ENCODE measurements at places on chromosomes 5 and 9.

- H3K4me3 ChIP-seq, result no peak overlapping the region
- no peak overlapping the region for H3K27ac ChIP-seq
- H3K36me3 ChIP-seq, result no peaks in the 10 kb centered on the region
- H3K4me1 ChIP-seq, result no peaks in the 10 kb centered on the region
- no peak for DNase-seq
These were observed 1.7 kb upstream of the PLPPR1 start for GRCh38 chr9:101026824-101027223.

- H3K27ac ChIP-seq, result no peak overlapping the region
- H3K36me3 ChIP-seq, result no peaks in the 10 kb centered on the region
- no peak for DNase-seq
- H3K4me1 ChIP-seq, result no peaks in the 10 kb centered on the region
These were observed 233.0 kb downstream of the SGCD start for GRCh38 chr5:156560002-156560401.

DNA sequence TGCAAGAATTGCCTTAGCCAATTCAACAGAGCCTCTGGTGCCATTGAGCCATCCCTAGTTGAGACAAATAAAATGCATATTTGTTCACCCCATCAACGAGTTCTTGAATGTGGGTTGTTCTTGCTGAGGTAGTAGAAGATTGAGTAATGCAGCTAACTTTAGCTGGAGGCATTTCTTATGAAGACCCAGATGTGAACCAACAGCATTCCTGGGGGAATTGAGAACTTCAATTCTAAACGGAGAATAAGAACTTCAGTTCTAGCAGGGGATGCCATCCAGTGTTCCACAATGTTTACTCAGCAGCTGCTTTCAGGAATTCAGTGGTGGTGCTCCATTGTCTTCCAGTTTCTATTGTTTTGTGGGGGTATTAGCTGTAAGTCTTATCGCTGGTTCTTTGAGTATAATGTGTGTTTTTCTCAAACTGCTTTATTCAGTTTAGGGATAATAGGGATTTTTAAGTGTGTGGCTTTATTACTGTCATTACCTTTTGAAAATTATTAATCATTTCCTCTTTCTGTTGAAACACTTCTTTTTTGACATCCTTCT is 1968.2 kb upstream of the NUDT12 start:
- H3K27ac ChIP-seq, result no peak overlapping the region
- H3K4me1 ChIP-seq, result no peaks in the 10 kb centered on the region
- no peaks in the 10 kb centered on the region for H3K27me3 ChIP-seq
- no peaks in the 10 kb centered on the region for H3K36me3 ChIP-seq
- no peak overlapping the region for H3K4me3 ChIP-seq

- no peak overlapping the region for H3K4me3 ChIP-seq
- no peaks in the 10 kb centered on the region for H3K36me3 ChIP-seq
- peaks cover 1% of the 10 kb centered on the region for H3K4me1 ChIP-seq
- no peak overlapping the region for H3K27ac ChIP-seq
- H3K27me3 ChIP-seq, result no peaks in the 10 kb centered on the region
These were observed 1035.3 kb downstream of the CDH12 start for GRCh38 chr5:21817668-21818369.

GRCh38 chr5:141772281-141772680 is 90.3 kb upstream of the ARAP3 start:
- no peaks in the 10 kb centered on the region for H3K36me3 ChIP-seq
- DNase-seq, result no peak
- no peak overlapping the region for H3K27ac ChIP-seq
- H3K4me1 ChIP-seq, result no peaks in the 10 kb centered on the region
- H3K4me3 ChIP-seq, result no peak overlapping the region

DNA sequence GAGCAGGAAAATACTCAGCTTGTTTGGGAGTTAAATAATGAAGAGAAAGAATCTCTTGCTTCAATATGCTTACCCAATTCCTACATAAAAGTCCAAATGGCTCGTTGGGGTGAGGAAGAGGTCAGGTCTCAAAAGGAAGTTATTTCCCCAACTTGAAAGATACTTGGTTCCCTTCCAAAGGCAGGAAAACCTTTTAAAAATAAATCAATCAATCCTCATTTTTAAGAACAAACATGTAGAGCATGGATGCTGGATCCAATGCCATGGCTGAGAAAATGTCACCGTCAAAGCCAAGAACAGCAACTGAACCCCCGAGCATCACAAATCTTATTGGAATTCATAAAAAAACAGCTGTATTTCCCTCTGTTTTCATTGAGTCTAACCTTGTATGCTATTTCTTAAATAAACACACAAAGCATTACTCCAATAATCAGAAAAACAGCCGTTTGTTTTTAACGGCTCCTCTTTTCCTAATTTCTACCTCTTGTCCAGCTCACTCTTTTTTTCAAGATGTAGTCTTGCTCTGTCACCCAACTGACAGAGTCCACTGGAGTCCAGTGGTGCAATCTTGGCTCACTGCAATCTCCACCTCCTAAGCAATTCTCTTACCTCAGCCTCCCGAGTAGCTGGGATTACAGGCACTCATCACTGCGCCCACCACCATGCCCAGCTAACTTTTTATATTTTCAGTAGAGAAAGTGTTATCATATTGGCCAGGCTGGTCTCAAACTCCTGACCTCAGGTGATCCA is 140.7 kb downstream of the GNA14 start:
- DNase-seq, result no peak
- H3K27me3 ChIP-seq, result no peaks in the 10 kb centered on the region
- H3K27ac ChIP-seq, result no peak overlapping the region
- H3K4me1 ChIP-seq, result no peaks in the 10 kb centered on the region

- H3K27me3 ChIP-seq, result no peaks in the 10 kb centered on the region
- H3K4me3 ChIP-seq, result peak overlapping the region; percentile 99
- peaks cover 78% of the 10 kb centered on the region for H3K36me3 ChIP-seq
- DNase-seq, result peak; percentile 87
These were observed 2.8 kb upstream of the RACK1 start for GRCh38 chr5:181246276-181247049.

DNA sequence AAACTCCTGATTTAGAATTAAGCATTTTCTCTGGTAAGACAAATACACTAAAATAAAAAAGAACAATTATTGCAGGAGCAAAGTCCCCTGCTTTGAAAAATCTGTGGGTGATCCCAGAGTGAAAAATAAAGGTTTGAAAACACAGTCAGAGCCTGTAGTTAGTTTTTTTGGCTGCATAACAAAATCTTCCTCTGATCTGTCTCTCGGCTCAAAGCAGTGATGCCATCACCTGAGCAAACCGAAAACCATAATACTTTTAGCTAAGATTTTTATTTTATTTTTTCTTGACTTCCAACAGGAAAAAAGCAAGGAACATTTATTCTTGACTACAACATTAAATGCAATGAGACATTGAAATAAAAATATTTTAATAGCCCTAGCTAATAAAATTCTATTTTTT is 1.2 kb downstream of the CDH18 start:
- no peaks in the 10 kb centered on the region for H3K4me1 ChIP-seq
- no peak for DNase-seq
- H3K4me3 ChIP-seq, result no peak overlapping the region

- peaks cover 9% of the 10 kb centered on the region for H3K4me1 ChIP-seq
- H3K4me3 ChIP-seq, result peak within 1 kb of the TSS; percentile 77
- DNase-seq, result peak; percentile 60
- peaks cover 59% of the 10 kb centered on the region for H3K27me3 ChIP-seq
These were observed at the start of gene SH3PXD2B for GRCh38 chr5:172454358-172455086. Gene SH3PXD2B, minus strand, starts transcription at chr5:172454525. Its CDS starts 173 bp downstream, at chr5:172454352.

- H3K36me3 ChIP-seq, result peaks cover 70% of the 10 kb centered on the region
- no peak overlapping the region for H3K27ac ChIP-seq
- no peak overlapping the region for H3K4me3 ChIP-seq
These were observed 31.7 kb downstream of the UGCG start for GRCh38 chr9:111928359-111928720.

DNA sequence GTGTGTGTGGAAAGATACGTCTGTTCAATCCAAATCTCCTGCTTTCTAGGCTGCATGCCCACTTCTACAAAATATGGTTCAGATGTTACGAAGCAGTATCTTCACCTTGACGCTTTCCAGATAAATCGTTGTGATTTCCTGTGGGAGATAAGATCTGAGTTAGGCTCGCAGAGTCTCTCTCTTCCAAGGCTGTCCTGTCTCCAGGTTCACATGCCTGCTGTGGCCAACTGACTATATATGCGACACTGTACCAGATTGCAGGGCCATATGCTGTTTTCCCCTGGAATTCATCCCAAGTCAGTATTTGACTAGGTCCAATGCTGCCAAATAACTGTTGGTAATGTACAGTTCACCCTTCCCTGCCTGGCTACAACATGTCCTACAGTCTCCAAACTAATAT is 47.9 kb downstream of the TMEM252 start:
- H3K27me3 ChIP-seq, result peaks cover 34% of the 10 kb centered on the region
- H3K4me3 ChIP-seq, result no peak overlapping the region
- H3K27ac ChIP-seq, result no peak overlapping the region
- no peak for DNase-seq
- no peaks in the 10 kb centered on the region for H3K4me1 ChIP-seq
- H3K36me3 ChIP-seq, result no peaks in the 10 kb centered on the region

DNA sequence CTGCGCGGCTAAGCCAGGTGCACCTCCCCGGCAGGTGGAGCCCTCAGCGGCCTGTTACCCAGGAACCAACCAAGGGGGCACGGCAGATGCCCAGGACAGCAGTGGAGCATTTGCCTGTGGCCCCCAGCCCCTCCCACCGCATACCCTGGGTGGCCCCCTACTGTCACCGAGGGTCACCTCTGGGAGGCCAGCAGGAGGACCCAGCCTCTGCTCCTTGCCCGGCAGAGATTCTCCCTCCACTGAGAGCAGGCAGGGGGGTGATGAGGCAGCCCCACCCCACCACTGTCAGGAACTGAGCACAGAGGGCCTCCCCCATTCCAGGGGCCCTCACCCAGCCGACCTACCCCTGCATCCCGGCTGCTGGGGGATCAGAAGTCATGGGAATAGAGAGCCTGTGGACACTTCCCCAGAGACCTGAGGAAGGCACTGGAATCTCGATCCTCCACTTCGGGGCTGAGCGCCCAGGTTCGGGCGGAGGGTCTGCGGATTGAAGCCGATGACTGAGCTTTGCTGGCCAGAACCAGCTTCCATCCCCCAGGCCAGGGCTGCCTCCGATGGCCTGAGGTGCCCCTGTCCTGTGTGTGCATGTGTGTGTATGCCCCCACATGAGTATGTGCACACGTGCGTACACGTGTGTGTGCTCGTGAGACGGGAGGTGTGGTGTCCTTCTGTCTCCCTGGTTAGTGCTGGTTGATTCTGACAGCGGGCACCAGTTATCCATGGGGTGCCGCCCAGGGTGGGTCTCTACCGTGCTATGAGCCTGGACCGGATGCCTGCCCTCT is at the start of gene QRFP:
Gene QRFP, minus strand, starts transcription at position 580 of the 782 bp plus-strand sequence. CDS start 2,974 bp downstream, outside the sequence.
- H3K36me3 ChIP-seq, result peaks cover 12% of the 10 kb centered on the region
- H3K4me1 ChIP-seq, result no peaks in the 10 kb centered on the region
- no peak for DNase-seq
- H3K27me3 ChIP-seq, result peaks cover 5% of the 10 kb centered on the region
- no peak within 1 kb of the TSS for H3K27ac ChIP-seq

- H3K27me3 ChIP-seq, result no peaks in the 10 kb centered on the region
- no peaks in the 10 kb centered on the region for H3K36me3 ChIP-seq
- no peak overlapping the region for H3K4me3 ChIP-seq
- no peak for DNase-seq
These were observed 6.3 kb downstream of the IFNA21 start for GRCh38 chr9:21160178-21160577.

GRCh38 chr5:76542887-76543690 is 80.1 kb downstream of the F2RL2 start:
- no peaks in the 10 kb centered on the region for H3K27me3 ChIP-seq
- H3K27ac ChIP-seq, result peak overlapping the region; percentile 98
- peak; percentile 74 for DNase-seq
- peak overlapping the region; percentile 75 for H3K4me3 ChIP-seq

DNA sequence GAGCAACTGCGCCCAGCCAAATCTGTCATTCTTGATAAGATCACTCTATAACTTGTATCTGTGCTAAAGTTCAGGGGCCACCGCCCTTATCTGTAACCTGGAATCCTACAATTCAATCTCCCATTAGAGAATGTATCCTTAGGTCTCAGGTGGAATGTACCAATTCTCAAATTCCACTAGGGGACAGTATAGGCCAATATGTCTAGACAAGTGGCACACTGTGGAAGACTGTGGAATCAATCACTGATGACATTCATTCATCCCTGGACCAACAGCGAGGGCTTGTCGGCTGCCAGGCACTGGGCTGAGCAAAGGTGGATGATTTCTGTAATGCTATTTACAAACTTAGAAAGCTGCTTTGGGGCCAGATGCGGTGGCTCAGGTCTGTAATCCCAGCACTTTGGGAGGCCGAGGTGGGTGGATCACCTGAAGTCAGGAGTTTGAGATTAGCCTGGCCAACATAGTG is 28.7 kb upstream of the MEGF9 start:
- no peaks in the 10 kb centered on the region for H3K36me3 ChIP-seq
- no peak for DNase-seq
- no peaks in the 10 kb centered on the region for H3K27me3 ChIP-seq
- H3K4me1 ChIP-seq, result peaks cover 2% of the 10 kb centered on the region
- no peak overlapping the region for H3K4me3 ChIP-seq

GRCh38 chr9:84170521-84171141 is 169.9 kb downstream of the SLC28A3 start:
- H3K4me3 ChIP-seq, result no peak overlapping the region
- peaks cover 2% of the 10 kb centered on the region for H3K4me1 ChIP-seq
- H3K36me3 ChIP-seq, result no peaks in the 10 kb centered on the region
- DNase-seq, result no peak
- H3K27me3 ChIP-seq, result no peaks in the 10 kb centered on the region
- no peak overlapping the region for H3K27ac ChIP-seq

DNA sequence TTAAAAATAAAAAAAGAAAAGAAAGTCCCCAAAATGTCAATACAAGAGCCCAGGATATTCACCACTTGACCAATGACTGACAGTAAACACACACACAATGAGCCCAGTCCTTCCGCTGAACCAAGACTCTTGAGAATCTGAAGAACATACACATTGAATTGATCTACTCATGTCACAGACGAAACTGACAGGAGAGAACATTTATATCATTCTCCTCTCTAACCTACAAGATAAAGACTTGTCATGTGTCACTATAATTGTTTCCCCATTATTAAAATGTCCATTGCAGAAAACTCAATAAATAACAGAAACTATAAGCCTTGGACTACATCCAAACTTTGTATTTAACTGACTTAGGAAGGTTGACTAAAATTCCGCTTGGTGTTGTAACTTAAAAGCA is 296.7 kb downstream of the EPB41L4A start:
- no peak for DNase-seq
- no peaks in the 10 kb centered on the region for H3K36me3 ChIP-seq
- H3K27ac ChIP-seq, result no peak overlapping the region
- peaks cover 32% of the 10 kb centered on the region for H3K27me3 ChIP-seq

DNA sequence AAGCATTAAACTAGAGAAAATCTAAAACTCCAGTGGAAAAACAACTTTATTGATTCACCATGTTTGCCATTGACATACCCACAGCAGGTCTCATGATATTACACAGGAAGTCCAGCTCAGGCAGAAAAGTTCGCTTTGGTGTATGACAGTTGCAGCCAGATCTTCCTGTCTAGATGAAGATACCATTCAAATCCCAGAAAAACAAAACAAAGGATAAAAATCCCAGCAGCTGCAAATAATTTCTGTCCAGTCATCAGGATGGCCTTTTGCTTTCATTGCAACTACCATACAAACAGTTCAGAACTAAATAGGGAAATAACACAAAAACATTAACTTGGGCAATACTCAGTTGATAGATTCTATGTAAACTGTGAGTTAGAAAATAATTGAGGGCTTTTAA is 136.0 kb upstream of the NREP start:
- no peaks in the 10 kb centered on the region for H3K27me3 ChIP-seq
- no peak overlapping the region for H3K27ac ChIP-seq
- H3K4me3 ChIP-seq, result no peak overlapping the region
- no peaks in the 10 kb centered on the region for H3K36me3 ChIP-seq
- H3K4me1 ChIP-seq, result no peaks in the 10 kb centered on the region
- DNase-seq, result no peak

- H3K27ac ChIP-seq, result peak overlapping the region; percentile 99
- no peaks in the 10 kb centered on the region for H3K27me3 ChIP-seq
- DNase-seq, result no peak
These were observed 1.3 kb downstream of the TENT2 start for GRCh38 chr5:79613549-79613948.

All from activated T-cell treated with anti-CD3 and anti-CD28 coated beads, Interleukin-2, amount 50 U/mL, for 24 hours (primary cell).